IPS-NIHi11 (cell line): ENCODE measurements at places on chromosomes 6 and 20.
A peak's percentile ranks its signal among the peaks of the same experiment; 100 is the strongest.

DNA sequence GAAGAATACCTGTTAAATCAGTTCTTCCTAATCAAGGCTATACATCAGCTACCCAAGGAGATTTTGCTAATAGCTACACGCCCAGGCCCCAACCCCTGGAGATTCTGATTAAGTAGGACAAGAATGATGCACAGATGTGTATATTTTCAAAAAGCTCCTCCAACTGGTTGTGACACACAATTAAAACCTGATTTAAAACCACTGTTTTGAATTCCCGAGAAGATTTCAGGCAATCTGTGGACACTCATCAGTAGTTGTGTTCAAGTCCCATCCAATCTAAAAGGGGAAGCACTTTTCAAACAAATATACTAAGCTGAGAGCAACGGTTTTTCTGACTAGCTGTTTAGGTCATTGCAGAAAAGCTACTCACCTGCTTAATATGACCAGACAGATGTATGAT is 118.9 kb upstream of the NHSL1 start:
- no peak for DNase-seq

DNA sequence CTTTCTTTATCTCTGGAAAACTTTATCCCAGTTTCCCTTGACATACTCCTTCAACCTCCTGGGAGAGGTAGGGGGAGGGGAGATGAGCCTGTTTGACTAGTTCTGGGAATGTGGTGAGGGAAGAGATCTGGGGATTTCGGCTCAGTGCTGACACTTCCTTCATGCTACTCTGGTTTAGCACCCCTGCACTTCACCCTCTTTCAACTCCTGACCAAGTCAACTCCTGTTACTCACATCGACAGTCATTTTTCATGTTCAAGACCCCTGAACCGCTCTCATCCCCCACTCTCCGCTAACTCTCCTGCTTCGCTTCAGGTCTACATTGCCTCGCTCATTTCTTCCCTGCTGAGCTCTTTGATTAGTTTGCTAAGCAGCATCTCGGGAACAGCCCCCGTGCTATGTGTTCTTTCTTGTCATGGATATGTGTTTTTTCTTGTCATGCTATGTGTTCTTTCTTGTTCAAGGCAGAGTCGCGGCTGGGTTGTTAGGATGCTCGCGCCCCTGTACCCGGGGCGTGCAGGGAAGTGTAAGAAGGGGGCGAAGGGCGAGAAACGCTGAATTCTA is 16.6 kb upstream of the TRIM27 start:
- peak; percentile 49 for DNase-seq

DNA sequence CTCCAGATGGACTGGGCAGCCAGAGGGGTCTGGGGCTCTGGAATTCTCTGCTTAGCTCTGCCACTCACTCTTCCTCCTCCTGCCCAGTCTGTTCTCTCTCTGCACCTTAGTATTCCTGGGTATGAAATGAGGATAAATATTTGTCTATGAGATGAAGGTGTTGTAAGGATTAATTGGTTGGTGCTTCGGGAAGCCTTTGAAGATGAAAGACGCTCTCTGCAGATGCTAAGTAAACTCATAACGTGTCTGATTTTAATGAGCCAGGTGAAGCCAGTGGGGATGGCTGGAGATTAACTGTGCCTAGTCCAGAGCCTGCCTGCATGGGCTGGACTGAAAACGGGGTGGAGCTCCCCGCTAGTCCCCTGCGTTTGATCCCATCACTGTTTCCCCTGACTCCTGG is 23.1 kb upstream of the TCP11 start:
- no peak for DNase-seq

DNA sequence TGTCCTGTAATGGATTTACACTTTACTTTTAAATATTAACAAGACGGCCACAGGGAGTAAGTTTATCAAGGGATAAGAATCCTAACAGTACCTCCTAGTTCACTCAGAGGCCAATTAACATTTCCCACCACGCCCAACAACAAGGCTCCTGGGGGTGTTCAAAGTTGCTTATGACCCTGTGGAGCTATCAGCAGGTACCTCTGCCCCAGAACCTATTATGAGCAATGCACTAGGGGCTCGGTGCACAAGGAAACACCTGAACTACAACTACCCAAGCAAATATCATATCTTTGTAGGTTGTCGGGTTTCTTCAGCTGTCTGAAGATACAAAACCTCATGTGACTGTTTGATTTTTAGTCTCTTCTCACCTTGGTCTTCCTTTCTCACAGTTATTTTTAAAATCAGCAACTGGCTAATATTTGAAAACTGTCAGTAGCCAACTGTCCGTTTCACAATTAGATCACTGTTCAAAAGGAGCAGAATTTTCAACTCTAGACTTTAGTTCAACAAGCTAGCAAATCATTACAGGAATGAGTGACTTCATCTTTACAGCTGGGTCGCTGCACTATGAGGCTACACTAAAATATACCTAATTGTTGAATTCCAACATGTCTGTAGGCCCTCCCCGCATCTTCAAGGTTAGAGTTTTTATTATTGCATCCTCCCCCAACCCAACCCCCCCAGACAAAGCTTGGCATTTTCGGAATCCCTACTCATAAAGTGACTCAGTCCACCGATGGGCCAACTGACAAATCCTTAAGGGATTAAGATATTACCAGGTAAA is 38.1 kb downstream of the B4GALT5 start:
- DNase-seq, result no peak

DNA sequence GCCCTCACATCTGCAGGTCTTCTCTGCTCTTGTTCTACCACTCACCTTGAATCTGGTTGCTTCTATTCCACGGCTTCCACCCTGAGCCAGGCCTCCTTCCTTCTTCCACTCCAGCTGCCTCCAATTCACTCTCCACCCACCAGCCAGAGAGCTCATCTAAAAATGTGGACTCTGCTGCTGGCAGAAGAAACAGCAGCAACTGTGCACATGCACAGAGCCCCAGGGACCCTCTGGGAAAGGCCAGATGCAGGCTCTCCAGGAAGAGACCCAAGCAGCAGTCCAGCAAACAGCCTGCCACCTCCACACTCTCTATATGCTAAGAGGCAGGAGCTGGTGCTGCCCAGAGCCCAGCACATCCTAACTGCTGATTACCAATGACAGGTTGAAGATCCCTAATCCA is 162.6 kb upstream of the TOP1 start:
- DNase-seq, result no peak

- no peak for DNase-seq
These were observed 7.7 kb downstream of the BRPF3 start for GRCh38 chr6:36204068-36204753.

DNA sequence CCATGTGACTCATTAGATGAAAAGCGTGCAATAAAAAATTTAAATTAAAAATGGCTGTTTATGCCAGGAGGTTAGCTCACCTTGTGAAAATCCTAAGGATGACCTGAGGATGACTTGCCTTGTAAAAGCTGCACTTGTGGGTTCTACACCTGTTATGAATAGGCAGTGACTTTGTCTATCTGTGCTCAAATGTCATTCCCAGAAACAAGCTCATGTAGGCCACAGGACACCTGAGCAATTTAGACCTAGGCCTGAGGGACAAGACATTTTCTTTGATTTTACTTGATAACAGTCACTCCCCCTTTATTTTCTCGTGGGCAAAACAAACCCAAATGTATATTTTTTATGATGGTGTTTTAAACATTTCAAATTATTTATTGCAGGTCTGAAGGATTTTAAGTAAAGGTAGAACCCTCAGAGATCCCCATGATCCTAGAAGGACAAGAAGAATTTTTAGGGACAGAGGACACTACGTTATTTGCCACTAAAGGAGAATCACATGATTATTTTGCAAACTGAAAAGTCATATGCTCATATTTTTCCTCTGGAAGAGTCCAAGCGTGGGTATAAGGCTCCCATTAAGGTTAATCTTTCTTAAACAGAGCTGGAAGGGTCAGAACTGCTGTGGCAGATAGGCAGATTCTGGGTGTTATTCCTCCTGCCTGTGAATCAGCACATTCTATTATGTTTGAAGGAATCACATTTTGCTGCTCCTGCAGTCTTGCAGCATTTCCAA is 277.5 kb upstream of the MAN1A1 start:
- no peak for DNase-seq

- no peak for DNase-seq
These were observed 305.8 kb downstream of the CD83 start for GRCh38 chr6:14423330-14423729.

DNA sequence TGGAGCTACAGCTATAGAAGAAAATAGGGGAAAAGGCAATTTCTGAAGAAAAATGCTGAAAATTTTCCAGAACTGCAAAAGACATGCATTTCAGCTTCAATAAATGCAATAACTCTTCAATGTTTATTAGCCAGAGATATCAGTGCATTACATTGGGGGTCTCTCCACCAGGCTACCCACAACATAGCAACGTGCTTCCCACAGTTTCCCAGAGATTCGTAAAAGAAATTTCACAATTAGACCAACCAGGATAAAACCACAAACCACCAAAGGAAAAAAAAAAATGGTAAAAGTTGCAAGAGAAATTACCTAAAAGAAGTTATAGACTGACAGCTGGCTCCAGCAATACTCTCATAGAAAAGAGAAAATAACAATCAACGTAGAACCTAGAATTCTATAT is 16.0 kb downstream of the LY86 start:
- DNase-seq, result no peak

DNA sequence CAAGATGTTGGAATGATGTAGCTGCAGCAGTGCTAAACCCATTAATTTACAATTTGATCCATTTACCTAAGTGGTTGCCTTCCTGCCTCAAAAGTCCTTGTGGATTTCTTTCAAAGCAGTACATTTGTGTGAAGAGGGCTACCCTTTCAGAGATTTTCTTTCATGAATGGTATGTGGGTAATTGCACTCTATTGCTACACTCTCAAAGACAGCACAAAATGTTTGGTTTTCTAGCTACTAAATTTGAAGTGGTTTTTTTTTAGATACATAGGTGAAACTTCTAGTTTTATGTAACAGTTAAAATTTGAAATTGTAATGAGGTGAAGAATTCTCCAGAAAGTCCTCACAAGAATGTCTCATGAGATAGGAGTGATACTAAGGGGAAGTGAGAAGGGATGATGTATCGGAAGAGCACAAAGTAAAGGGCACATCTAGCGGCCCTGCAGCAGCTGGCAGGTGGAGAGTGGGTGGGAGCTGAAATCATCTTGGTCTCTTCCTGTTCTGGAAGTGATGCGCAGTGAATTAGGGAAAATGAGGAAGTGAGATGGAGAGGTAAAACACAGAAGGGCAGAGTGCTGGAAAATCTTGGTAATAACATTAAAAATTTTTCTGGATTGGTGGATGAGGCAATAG is 236.8 kb upstream of the MAN1A1 start:
- no peak for DNase-seq

DNA sequence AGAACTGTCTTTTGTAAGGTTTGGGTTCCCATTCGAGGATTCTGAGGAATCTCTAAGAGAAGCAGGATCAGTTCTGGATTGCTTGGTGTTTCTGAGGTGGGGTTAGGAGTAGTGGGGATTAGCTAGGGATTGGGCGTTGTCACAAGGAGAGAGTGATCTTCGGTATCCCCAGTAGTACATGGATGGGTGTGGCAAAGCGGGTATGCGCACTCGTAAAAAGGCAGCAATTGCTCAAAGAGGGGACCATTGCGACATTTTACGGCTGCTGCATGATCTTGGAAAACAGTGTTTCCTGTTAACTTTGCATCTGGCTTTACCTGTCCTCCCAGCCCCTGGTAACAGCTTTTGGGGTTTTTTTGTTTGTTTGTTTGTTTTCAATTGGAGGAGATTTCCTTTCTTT is 9.7 kb upstream of the ZSCAN9 start:
- DNase-seq, result no peak

DNA sequence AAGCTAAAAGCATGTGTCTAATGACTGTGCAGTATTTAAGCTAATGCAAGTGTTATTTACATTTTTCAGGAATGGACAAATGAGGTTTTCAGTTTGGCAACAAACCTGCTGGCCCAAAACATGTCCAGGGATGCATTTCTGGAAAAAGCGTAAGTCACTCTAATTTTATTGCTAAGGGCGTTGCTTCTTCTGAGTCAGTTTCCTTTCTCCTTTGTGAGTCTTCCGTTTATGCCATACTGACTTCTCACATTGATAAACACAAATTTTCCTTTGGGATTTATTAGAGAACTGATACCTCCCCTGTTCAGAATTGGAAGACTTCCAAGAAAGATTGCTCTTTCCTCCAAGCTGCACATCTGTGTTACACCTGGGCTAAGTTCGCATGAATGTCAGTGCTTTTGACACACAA is 422.9 kb upstream of the PLCB4 start:
- no peak for DNase-seq

DNA sequence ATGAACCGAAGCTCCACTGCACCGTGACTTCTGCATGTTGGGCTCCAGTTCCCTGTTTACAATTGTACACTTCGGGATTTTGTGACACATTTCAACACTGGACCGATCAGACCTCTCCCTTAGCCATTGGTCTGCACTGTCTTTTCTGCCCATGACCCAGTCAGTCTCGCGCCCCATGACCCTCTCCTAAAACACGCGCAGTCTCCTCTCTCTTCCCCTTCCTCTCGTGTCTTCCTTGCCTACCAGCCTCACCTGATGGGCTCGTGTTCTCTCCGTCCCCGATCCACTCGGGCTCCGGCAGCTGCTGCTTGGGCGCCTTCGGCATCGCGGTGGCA is 535 bp upstream of the ABCF1 start:
- DNase-seq, result no peak

- DNase-seq, result no peak
These were observed 33.3 kb downstream of the CST9L start for GRCh38 chr20:23534801-23535593.

DNA sequence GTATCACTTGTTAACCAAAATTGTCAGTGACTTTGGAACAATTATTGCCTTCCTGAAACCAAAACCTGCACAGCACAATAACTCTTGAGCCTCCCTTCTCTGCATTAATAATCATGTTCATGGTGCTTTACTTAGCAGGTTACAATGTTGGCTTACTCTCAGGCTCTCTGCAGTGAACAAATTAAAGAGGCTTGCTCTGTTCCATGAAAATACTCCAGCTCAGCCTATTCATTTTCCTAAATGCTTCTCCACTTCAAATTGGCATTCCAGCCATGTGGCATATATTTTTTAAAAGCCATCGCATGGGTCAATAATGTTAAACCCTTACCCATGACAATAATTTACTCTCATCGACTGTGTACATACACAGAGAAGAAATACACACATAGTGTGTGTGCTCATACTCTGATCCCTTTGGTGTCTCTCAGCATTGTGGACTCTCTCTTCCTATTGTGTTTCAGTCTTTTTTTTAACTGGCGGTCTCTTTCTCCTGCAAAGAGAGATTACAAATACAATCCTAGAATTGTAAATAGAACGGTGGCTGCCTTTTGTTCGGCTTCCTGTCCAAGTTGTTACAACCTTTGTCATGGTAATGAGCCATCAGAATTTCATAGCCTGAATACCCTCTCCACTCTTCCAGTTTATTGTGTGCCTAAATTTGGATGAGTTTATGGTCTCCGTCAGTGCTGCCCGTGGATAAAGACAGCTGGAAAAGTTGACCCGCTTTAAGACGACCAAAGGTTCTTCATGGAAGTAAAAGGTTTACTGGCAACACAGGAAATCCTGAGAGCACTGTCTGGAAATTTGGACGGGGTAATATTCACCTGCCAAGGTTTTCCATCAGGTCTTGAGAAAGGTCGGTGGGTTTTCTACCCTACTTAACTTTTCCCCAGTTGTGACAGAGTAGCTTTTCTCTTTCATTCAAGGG is 263.6 kb downstream of the CD83 start:
- DNase-seq, result peak; percentile 29
